Endodermal cell (in vitro differentiated cells): ENCODE measurements at places on chromosomes 1 and 21.

- no peak overlapping the region for H3K27ac ChIP-seq
- H3K4me3 ChIP-seq = no peak overlapping the region
- peak; percentile 94 for DNase-seq
- no peaks in the 10 kb centered on the region for H3K36me3 ChIP-seq
Observed at GRCh38 chr1:46401964-46402626, 8.0 kb downstream of the FAAH start.

GRCh38 chr21:35336534-35336933 is 287.4 kb upstream of the RUNX1 start:
- no peaks in the 10 kb centered on the region for H3K27me3 ChIP-seq
- no peak for DNase-seq
- no peaks in the 10 kb centered on the region for H3K4me1 ChIP-seq
- H3K4me3 ChIP-seq = no peak overlapping the region

DNA sequence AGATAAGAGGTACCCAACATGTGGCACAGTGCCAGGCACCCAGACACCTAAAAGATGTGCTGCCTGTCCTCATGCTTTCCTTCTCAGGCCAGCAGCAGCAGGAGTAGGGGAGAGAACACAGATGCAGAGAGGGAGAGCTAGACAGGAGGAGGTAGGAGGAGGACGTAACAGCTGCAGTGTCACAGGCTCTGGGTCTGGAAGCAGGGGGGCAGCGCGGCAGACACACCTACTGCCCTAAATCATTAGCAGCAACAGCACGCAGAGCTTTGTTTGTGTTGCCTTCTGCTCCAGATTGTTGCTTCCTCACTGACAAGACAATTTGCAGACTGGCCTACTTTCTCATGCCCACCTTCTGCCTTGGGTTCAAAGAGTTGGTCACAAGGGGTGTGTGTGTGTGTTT is 196.7 kb upstream of the DAB1 start:
- H3K4me3 ChIP-seq = no peak overlapping the region
- H3K27me3 ChIP-seq = no peaks in the 10 kb centered on the region
- peak; percentile 70 for DNase-seq
- peaks cover 21% of the 10 kb centered on the region for H3K4me1 ChIP-seq
- H3K27ac ChIP-seq = no peak overlapping the region

GRCh38 chr1:70205071-70205433 is 327 bp downstream of the LRRC40 start:
- H3K27ac ChIP-seq = peak overlapping the region; percentile 41
- H3K4me1 ChIP-seq = peaks cover 4% of the 10 kb centered on the region
- no peaks in the 10 kb centered on the region for H3K27me3 ChIP-seq

- no peaks in the 10 kb centered on the region for H3K4me1 ChIP-seq
- no peak overlapping the region for H3K4me3 ChIP-seq
- no peak for DNase-seq
- H3K36me3 ChIP-seq = no peaks in the 10 kb centered on the region
- H3K27ac ChIP-seq = no peak overlapping the region
Observed at GRCh38 chr1:191101960-191102359, 624.3 kb upstream of the BRINP3 start.

- H3K4me1 ChIP-seq = no peaks in the 10 kb centered on the region
- no peak overlapping the region for H3K27ac ChIP-seq
Observed at GRCh38 chr1:29651684-29652665, 415.7 kb downstream of the PTPRU start.

DNA sequence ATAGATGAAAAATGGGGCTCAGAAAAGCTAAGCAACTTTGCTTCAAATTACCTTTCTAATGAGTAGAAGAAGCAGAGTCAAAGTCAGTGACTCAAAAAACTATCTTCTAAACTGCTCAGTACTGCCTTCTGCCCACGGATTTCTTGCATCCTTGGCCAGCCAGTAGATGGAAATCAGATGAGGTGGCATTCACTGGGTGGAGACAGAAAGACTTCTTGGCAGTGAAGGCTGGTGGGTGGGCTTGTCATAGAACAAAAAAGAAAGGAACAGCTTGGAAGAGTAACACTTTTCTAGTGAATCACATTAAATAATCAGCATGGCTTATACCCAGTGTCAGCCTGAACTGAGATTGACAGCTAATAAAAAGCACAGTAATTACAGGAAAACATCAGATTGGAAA is 170.7 kb downstream of the ST6GALNAC5 start:
- no peak for DNase-seq
- H3K27ac ChIP-seq = no peak overlapping the region
- H3K4me3 ChIP-seq = no peak overlapping the region
- no peaks in the 10 kb centered on the region for H3K4me1 ChIP-seq
- H3K27me3 ChIP-seq = no peaks in the 10 kb centered on the region
- H3K36me3 ChIP-seq = no peaks in the 10 kb centered on the region

DNA sequence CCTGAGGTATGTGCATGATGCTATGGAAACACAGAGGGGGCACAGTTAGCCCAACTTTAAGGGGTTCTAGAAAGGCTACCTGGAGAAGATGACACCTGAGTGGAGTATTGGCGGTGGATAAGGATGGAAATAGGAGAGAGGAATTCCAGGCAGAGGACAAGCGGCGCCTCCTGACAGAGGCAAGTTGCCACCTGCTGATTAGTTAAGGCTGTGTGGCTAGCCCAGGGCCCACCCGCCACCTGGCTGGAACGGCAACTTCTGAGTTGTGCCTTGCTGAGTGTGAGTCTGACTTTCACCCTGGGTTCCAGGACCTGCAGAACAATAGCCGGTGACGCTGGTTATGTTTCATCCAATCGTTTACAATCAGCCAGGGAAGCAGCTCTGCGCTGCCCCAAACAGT is 126.9 kb upstream of the LMO4 start:
- no peaks in the 10 kb centered on the region for H3K36me3 ChIP-seq
- H3K4me3 ChIP-seq = no peak overlapping the region

DNA sequence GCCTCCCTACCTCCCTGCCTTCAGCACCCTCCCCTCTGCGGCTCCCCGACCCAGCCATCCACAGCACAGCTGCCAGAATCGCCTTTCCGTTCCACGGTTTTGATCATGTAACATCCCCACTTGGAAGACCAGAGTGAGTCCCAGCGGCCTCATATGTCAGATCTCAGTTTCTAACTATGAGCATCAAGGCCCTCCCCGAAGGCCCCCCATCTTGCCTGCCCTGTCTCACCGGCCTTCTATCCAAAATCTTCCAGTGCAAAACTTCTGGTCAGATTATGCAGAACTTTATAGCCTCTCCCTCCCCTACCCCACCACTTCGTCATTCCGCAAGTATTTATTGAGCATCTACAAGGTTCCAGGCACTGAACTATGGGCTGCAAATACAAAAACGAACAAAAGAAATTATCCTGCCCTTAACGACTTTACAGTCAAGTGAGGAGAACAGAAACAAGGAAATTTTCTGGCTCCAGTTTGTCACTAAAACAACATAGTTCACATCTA is 20.3 kb upstream of the LMX1A start:
- no peak for DNase-seq
- H3K27me3 ChIP-seq = peaks cover 32% of the 10 kb centered on the region
- H3K36me3 ChIP-seq = no peaks in the 10 kb centered on the region
- no peak overlapping the region for H3K27ac ChIP-seq

GRCh38 chr1:240304466-240304865 is 212.8 kb downstream of the FMN2 start:
- H3K4me3 ChIP-seq = peak overlapping the region; percentile 43
- H3K36me3 ChIP-seq = peaks cover 37% of the 10 kb centered on the region
- peak overlapping the region; percentile 10 for H3K27ac ChIP-seq
- H3K4me1 ChIP-seq = peaks cover 13% of the 10 kb centered on the region
- H3K27me3 ChIP-seq = no peaks in the 10 kb centered on the region

DNA sequence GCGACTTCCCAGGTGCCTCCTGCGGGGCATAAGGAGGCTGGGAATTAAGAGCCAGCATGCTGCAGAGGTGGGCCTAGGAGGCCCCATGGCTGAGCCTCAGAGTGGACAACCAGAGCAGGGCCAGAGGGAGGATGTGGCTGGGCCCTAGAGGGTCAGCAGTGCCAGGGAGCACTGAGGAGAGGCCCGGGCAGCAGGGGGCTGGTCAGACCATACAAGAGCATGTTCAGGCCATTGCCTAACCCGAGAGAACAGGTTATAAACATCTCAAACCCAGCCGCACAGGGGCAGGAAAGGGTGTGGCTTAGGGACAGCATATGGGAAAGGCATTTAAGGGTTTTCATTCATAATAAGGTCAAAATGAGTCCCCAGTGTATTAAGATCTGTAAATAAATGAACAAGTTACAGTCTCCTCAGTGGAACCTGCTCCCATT is 51.1 kb downstream of the IER5 start:
- DNase-seq = no peak
- H3K27ac ChIP-seq = no peak overlapping the region
- peaks cover 24% of the 10 kb centered on the region for H3K4me1 ChIP-seq
- no peak overlapping the region for H3K4me3 ChIP-seq

GRCh38 chr1:153443486-153443885 is 17.0 kb downstream of the S100A7 start:
- no peak overlapping the region for H3K27ac ChIP-seq
- H3K4me1 ChIP-seq = no peaks in the 10 kb centered on the region
- DNase-seq = no peak
- no peaks in the 10 kb centered on the region for H3K36me3 ChIP-seq

DNA sequence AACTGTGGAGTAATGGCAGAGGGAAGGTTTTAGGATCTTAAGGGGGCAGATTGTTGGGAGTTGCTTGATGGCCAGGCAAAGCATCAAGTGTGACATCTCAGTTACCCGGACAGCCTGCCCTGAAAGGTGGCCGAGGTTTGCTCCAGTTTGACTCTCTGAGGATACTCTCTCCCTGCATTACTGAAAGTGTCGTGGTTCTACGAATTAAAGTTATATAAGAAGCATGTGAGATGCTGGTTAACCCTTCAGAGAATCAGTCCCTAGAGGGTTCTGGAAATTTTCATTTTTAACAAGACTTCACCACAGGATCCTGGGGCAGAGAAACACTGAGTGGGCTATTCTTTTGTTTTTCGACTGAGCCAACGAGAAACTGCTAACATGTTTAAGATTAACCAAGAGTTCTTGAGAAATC is 689 bp upstream of the ZNF644 start:
- H3K36me3 ChIP-seq = peaks cover 24% of the 10 kb centered on the region
- peak overlapping the region; percentile 100 for H3K27ac ChIP-seq
- no peaks in the 10 kb centered on the region for H3K4me1 ChIP-seq
- no peak for DNase-seq

DNA sequence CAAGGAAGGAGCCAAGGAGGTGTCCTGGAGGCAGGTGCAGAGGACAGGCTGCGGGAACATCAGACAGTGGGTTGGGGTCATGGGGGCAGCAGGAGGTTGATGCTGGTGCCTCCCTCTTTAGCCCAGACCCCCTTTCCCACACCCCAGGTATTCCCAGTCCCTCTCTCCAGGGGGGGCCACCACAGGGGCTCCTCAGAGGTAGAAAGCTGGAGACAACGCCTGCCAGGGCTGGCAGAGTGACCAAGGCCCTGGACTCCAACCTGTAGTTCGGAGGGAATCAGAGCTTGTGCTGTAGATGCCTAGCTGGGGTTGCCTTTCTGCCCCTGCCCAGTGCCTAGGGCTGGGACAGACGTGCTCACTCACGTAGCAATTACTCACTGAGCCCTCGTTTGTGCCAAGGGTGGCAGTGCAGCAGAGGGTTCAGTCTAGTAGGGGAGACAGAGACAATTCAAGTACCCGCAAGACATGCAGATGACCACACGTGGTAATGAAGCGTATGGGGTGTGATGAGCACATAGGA is 148.2 kb downstream of the PTPRU start:
- no peaks in the 10 kb centered on the region for H3K4me1 ChIP-seq
- no peaks in the 10 kb centered on the region for H3K36me3 ChIP-seq
- DNase-seq = peak; percentile 32

DNA sequence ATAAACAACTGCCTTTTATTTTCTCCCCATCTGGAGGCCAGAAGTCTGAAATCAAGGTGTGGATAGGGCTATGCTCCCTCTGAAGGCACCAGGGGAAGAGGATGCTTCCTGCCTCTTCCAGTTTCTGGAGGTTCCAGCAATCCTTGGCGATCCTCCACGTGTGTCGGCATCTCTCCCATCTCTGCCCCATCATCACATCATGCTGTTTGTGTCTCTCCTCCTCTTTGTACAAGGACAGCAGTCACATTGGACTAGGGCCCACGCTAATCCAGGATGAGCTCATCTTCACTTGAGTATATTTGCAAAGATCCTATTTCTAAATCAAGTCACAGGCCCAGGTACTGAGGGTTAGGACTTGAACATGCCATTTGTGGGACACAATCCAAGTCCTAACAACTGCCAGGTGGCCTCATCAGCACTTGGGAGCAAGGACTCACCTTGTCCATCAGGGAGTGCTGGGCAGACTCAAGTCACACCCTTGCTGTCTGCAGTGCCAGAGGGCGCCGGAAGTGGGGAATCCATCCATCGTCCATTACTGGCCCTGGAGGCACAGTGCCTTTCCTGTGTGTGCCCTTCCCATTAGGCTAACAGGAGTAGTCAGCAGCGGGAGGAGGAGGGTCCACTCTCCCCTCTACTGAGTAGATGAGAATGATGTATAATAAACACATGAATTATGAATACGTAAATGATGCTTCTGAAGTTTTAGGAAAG is 185.4 kb upstream of the AJAP1 start:
- no peaks in the 10 kb centered on the region for H3K4me1 ChIP-seq
- DNase-seq = peak; percentile 25
- H3K27me3 ChIP-seq = no peaks in the 10 kb centered on the region
- H3K4me3 ChIP-seq = no peak overlapping the region
- no peak overlapping the region for H3K27ac ChIP-seq

GRCh38 chr1:2882966-2883696 is 81.6 kb upstream of the TTC34 start:
- H3K36me3 ChIP-seq = no peaks in the 10 kb centered on the region
- no peak overlapping the region for H3K27ac ChIP-seq
- no peaks in the 10 kb centered on the region for H3K27me3 ChIP-seq
- no peak for DNase-seq
- H3K4me3 ChIP-seq = no peak overlapping the region

- H3K4me3 ChIP-seq = no peak overlapping the region
- no peaks in the 10 kb centered on the region for H3K4me1 ChIP-seq
- H3K27me3 ChIP-seq = no peaks in the 10 kb centered on the region
- no peak overlapping the region for H3K27ac ChIP-seq
- DNase-seq = no peak
- H3K36me3 ChIP-seq = no peaks in the 10 kb centered on the region
Observed at GRCh38 chr1:184366997-184367396, 19.8 kb upstream of the C1orf21 start.

GRCh38 chr1:19070891-19071621 is 114.6 kb upstream of the IFFO2 start:
- H3K27ac ChIP-seq = no peak overlapping the region
- no peaks in the 10 kb centered on the region for H3K4me1 ChIP-seq
- no peak overlapping the region for H3K4me3 ChIP-seq
- peaks cover 31% of the 10 kb centered on the region for H3K36me3 ChIP-seq
- H3K27me3 ChIP-seq = no peaks in the 10 kb centered on the region
- no peak for DNase-seq

- peaks cover 44% of the 10 kb centered on the region for H3K27me3 ChIP-seq
- no peak overlapping the region for H3K27ac ChIP-seq
- no peaks in the 10 kb centered on the region for H3K36me3 ChIP-seq
- H3K4me1 ChIP-seq = peaks cover 8% of the 10 kb centered on the region
- peak; percentile 85 for DNase-seq
Observed at GRCh38 chr1:37028981-37029617, 5.2 kb downstream of the GRIK3 start.
